ENCODE measurements at places on chromosomes 12 and 14.

DNA sequence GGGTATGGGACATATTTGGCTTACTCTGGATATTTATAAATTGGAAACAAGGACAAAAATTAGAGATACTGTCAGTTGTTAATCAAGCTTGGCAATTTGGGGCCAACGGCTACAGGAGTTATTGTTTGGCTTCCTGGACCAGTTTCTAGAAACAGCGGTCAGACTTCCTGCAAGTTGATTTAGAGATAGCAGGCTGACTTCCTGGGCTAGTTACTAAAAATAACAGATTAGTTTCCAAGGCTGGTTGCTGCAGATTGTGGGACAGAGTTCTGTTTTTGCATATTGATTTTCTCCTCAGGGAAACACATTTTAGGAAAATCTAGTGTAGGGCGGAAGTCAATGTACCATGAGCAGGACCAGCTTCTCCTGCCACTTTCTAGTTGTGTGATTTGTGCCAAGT, 144.0 kb upstream of the TMPO start:
- no peak for DNase-seq

GRCh38 chr12:113852264-113852663, 113.9 kb downstream of the RBM19 start:
- DNase-seq: no peak

DNA sequence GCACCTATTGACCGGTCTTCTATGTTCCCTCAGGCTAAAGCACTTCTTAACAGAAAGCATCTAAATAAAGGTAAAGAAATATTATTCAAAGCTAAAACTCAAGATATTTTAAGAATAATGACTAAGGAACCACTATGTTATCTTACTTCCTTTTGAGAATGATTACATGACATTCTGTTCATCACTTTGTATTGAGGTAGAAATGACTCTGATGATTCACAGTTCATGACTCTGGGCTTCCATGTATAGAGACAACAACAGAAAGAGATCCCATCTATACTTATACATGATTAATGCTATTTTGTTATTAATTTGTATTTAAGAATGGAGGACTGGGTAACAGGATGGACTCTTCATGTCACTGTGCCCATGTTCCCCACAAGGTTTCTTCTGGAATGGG, 218.3 kb upstream of the OR4E1 start:
- DNase-seq: no peak

DNA sequence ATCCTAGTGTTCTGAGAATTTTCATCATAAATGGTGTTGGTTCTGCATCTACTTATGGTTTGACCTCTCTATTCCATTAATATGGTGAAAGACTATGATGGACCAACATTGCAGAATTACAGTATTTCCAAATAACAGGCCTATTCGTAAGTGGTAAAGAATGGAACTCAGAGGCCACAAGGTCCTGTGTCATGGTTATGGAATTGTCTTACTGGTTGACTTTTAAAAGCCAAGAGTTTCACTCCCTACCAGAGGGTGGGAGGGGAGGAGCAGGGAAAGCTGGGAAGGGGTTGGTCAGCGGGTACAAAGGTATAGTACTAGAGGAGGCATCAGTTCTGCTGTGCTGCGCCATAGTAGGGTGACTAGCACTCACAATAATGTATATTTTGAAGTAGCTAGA, 153.4 kb downstream of the TMEM132D start:
- DNase-seq: no peak

- DNase-seq: no peak
Measured at GRCh38 chr12:27644158-27644845, 51.9 kb upstream of the REP15 start.

DNA sequence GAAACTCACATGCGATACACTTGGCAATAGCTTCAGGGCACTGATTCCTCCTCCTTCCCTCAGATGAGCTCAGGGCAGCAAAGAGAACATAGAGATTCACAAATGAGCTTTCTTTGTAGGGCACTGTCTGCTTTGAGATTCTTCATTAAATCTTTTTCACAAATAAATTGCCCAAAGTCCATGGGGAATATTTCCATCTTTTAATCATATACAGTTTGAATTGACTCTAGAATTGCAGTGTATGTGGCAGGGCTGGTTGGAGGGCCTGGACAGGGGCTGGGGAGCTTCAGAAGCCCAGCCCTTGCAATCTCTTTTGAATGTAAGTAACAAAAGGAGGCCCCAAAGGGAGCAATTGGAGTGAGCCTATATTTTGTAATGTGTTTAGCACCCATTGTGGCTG, 197.5 kb downstream of the NOVA1 start:
- DNase-seq: no peak

GRCh38 chr12:28212182-28212581, 21.9 kb downstream of the CCDC91 start:
- no peak for DNase-seq

DNA sequence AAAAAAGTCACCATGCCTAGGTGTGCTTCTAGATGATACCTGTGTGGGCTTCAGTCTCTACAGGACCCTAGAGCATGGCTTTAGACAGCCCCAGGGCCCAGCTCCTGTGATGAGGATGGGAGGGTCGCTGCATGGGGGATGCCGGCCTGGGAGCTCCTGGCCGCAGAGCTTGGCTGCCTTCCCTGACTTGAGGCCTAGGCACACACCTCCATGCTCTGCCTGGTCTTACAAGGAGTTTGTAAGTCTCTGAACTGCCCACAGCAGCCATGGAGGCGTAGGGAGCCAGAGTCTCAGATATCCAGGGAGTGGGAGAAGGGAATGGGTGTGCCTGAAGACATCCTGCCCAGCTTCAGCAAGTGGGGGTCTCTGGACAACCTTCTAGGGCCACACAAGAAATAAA, 149.5 kb upstream of the MYL2 start:
- no peak for DNase-seq

GRCh38 chr12:112001576-112001975, 11.4 kb downstream of the TMEM116 start:
- no peak for DNase-seq

GRCh38 chr14:20848955-20849570, 42.1 kb upstream of the RNASE3 start:
- DNase-seq: no peak

DNA sequence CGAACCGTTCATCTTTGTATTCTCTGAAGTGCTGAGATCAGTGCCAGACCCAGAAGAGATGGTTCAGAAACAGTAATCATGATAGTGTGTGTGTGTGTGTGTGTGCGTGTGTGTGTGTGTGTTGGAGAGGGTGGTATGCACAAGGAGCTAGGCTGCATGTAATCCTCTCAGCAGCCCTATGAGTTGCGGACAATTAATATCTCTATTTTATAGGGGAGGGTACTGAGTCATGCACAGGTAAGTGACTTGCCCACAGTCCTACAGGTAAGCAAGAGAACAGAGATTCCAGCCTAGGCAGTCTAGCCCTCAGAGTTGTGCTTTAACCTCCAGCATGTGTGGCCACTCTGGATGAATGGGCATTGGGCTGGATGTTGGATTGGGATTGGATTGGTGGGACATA, 27.9 kb upstream of the TCL1A start:
- DNase-seq: no peak

GRCh38 chr14:58846682-58847465, 209.1 kb downstream of the DACT1 start:
- no peak for DNase-seq

DNA sequence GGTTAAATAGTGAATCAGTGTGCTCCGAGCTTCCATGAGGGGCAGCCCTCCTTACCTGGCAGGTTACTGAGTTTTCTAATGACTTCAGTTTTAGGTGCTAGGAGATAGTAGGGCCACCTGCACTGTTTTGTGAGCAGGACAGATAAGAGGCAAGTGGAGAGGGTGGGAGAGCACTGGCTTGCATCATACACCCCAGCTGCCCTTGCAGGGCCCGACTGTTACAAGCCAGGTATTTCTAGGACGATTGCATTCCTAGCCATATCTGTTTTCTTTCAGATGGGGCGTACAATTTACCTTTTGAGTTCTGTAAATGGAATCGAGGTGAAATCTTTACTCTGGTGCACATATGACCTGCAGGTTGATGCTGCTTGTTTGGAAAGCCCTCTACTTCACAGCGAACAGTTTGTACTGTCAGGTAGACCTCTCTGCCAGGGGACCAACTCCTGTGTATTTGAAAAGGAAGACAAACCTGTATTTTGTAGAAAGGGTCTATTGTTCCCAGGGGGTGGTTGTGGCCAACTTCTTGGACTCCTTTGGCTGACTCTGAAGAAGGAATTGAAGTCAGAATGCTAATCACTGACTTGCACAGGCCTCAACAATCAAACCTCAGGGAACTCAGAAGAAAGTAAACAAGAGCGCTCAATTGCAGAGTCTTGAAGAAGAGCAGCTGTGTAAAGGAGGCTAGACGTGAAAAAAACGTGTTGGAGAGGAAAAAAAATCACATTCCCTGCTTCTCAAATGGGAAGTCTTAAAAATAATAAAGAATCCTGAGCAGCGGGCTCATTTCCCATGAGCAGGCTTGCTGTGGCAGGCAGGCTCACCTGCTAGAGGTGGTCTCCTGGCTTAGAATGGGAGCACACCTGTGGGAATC, 57.3 kb downstream of the ETV6 start:
- DNase-seq: no peak

GRCh38 chr14:76720382-76720813, 40.9 kb upstream of the VASH1 start:
- no peak for DNase-seq

GRCh38 chr12:42372154-42372791, 46.3 kb downstream of the PPHLN1 start:
- DNase-seq: peak; percentile 76

DNA sequence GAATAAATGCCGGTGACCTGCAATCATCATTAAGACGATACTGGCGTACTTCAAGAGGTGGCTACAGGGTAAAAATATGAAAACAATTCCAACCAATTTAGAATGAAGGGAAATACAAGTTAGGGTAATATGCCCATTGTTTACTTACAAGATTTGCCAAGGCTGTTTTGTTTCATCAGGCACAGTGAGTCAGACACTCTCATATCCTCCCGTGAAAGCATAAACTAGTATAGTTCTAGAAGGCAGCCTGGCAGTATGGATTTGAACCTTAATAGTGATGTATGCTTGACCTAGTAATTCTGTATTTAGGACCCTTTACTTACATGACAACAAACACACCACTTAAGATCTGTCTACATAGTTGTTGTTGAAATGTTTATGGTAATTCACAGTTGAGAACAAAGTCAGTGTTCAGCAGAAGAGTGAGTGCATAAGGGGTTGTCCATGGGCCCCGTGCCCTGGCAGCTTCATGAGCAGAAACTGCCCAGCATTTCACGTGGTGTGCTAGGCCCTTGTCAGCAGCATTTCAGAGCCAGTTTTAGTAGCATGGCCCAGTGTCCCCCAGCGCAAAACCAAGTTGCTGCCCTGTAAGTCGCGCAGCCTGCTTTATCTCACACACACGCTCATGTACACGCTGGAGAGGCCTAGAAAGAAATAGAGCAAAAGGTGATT, 80.8 kb downstream of the EP400 start:
- no peak for DNase-seq

DNA sequence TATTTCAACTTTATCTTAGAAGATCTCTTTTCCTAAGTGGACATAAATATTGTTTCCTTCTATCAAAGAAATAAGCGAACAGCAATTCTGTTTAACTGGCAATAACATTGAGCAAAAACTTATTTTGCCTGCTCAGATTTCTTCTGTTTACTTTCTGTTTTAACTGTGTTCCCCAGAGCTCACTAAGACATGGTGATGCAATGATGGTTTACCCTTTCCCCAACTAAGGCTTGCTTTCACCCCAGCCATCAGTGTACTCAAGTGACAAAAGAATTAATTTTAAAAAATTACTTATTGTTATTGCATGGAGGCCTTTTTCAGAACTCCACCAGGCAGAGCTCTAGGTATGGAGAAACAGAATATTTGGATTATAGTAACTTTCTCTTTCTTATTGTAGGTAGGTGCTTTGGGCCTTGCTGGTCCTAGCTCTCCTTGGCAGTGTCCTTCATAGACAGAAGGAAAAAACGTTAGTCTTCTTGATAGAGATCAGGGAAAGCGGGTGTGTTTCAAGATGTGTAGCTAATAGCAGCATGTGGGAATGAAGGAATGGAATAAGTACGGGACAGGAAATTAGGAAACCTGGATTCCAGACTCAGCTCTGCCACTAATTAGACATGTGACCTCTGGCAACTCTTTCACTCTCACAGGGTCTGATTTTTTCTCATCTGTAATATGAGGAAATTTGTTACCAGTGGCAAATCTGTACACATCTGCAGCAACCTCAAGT, 14.6 kb upstream of the DDHD1 start:
- DNase-seq: no peak

- DNase-seq: peak; percentile 64
Measured at GRCh38 chr12:27703720-27704452, 6.7 kb upstream of the MRPS35 start.
